Fibroblast of skin of left quadriceps (primary cell): ENCODE measurements at places on chromosomes 2 and 18.

- no peak for DNase-seq
Observed at GRCh38 chr2:28334527-28334894, 58.1 kb upstream of the FOSL2 start.

- no peak for DNase-seq
Observed at GRCh38 chr2:138744713-138745112, 35.5 kb downstream of the NXPH2 start.

GRCh38 chr2:215680605-215681598 is 245.0 kb upstream of the FN1 start:
- peak; percentile 82 for DNase-seq

GRCh38 chr2:114421781-114422180 is 20.7 kb upstream of the DPP10 start:
- DNase-seq = no peak

- no peak for DNase-seq
Observed at GRCh38 chr2:171956135-171956825, 34.0 kb downstream of the HAT1 start.

DNA sequence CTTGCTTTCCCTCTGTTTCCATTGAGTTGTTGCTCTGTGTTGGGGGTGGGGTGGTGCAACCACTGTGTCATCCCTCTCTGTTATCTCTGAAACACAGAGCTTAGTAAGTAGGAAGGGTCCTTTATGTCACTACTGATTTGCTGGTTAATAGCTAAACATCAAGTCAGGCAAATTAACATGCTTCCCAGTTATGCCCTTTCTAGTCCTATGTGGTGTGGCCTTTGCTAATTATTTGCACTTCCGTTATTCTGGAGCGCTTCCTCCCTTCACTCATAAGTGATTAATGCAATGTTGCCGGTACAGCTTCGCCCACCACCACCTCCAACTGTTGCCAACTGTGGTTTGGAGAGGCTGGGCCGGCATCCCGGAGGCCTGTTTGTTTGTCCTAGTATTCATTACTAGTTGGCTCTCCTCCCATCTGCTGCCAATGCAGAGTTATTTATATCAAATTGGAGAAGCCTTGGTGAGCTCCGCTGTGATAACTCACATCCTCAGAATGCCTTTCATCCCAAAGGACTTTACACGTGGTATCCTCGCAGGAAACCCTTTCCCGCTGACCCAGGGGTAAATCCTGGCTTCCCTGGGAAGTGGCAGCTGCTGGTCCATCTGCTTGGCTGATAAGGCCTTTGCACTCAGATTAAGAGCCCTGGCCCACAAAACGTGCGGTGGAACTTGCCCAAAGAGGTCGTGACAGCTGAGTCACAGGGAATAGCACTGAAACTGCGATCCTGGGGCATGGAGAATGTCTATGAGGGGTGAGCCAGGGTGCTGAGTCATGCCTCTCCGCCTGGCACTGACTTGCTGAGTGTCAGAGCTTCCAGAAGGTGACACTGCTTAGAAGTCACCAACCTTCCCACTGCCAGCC is 72.0 kb upstream of the ZCCHC2 start:
- peak; percentile 14 for DNase-seq

DNA sequence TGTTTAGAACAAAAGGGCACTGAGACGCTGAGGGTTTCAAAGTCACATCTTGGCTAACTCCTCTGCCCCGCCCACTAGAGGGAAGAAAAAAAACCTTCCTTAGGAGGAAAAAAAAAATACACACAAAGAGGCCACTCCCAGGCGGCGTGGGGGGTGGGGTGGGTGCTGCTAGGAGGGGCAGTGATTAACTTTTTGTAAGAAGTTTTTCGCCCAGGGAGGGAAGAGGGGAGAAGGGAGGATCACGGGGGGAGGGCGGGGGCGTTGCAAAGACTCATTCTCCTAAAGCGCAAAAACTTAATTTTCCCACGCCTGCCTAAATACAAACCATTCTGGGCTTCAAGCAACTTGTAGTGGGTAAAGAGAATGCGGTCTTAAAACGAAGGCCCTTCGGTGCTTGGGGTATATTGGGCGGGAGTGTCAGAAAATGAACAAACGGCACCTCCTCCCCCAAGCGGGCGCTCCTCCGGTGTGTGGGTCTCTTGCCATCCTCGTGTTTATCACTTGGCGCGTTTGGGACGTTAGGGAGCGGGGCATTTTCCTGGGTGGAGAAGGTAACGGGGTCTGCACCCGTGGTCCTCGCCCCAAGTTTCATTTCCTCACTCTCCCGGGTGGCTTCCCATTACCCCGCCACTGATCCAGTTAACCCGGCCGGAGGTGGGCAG is 1.7 kb downstream of the CXCR4 start:
- DNase-seq = no peak

DNA sequence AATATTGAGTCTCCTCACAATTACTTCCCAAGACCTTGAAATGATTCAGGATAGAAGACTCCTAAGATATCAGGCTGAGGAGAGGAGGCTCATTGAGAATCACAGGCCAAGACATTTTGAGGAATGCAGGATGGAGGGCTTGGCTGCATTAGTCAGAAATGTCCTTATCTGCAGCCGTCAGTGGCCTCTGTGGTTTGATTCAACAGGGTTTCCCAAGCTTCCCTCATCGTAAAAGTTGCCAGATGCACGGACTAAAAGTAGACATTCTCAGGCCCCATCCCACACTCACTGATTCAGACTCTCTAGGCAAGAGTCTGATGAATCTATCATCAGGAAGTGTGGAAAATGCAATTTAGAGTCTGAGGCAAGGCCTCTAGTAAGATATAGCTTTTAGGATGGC is 34.0 kb upstream of the TMEM178A start:
- DNase-seq = peak; percentile 91

- no peak for DNase-seq
Observed at GRCh38 chr2:44652701-44653100, 288.8 kb upstream of the SIX3 start.

- no peak for DNase-seq
Observed at GRCh38 chr18:5627776-5628511, 84.1 kb upstream of the EPB41L3 start.

DNA sequence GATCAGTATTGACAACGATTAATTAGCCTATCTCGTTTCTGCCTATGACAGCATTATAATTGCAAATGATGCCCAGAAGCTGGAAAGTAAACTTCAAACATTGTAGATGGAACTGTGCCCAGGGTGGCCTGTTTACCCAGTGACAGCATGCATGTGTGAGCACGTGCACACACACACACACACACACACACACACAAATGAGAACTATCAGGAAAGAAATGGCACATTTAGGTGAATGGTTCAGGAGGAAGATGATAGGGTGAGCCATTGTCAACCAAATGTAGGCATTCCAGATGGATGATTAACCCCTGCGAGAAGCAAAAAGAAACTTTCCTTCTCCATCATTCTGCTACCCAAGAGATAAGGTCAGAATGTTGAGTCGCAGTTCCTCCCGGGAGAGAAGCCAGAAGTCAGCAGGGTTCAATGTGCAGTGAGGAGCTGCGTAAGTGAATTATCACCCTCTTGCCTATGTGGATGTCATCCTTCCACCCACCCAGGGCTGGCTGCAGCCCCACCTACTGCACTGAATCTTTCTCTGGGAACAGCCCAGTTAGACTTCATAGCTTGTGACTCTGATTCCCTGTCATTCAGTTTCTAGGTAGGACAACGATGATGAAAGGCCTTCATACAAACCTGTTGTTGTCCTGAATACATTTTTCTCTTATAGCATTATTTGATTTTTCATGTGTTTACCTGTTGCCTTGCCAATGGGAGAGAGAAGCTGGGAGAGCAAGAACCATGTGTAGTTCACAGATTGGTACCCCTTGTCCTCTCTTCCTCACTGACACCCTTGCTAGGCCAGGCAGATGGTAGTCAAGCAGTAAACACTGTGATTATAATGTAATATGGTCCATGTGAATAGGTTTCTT is 3.5 kb upstream of the APOB start:
- no peak for DNase-seq

- DNase-seq = no peak
Observed at GRCh38 chr18:48868468-48869466, 82.0 kb downstream of the SMAD7 start.

- no peak for DNase-seq
Observed at GRCh38 chr2:38615237-38615636, 12.5 kb upstream of the HNRNPLL start.

DNA sequence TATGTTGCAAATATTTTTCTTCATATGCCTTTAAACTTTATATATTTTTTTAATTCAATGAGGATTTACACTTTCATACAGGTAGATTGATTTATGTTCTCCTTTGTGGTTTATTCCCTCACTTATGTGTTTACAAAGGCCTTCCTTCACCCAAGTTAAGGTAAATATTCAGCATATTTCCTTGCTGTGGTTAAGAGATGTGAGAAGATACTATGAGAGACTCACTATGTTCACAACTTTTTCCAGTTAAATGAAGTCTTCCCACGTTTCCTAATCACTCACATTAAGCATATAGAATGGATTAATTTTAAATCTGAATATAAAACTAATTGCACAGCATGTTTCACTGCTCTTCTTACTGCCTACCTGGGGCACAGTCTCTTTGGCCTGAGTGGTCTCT is 597 bp downstream of the PECR start:
- DNase-seq = no peak

DNA sequence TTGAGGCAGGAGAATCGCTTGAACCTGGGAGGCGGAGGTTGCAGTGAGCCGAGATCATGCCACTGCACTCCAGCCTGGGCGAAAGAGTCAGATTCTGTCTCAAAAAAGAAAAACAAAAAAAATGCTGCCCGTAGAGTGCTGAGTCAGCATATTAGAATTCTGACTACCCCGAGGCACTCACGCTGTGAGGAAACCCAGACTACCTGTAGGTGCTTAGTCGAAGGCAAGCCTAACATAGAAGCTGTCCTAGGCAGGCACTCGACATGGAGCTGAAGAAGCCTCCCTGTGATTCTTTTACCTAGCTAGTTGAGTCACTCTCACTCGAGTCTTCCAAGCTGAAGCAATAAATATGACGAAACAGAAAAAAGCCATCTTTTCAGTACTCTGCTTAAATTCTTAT is 1323.2 kb upstream of the DDX18 start:
- DNase-seq = no peak

GRCh38 chr2:119366161-119366648 is 429 bp downstream of the C2orf76 start:
- DNase-seq = no peak

- no peak for DNase-seq
Observed at GRCh38 chr2:134218414-134218813, 35.5 kb upstream of the MGAT5 start.

DNA sequence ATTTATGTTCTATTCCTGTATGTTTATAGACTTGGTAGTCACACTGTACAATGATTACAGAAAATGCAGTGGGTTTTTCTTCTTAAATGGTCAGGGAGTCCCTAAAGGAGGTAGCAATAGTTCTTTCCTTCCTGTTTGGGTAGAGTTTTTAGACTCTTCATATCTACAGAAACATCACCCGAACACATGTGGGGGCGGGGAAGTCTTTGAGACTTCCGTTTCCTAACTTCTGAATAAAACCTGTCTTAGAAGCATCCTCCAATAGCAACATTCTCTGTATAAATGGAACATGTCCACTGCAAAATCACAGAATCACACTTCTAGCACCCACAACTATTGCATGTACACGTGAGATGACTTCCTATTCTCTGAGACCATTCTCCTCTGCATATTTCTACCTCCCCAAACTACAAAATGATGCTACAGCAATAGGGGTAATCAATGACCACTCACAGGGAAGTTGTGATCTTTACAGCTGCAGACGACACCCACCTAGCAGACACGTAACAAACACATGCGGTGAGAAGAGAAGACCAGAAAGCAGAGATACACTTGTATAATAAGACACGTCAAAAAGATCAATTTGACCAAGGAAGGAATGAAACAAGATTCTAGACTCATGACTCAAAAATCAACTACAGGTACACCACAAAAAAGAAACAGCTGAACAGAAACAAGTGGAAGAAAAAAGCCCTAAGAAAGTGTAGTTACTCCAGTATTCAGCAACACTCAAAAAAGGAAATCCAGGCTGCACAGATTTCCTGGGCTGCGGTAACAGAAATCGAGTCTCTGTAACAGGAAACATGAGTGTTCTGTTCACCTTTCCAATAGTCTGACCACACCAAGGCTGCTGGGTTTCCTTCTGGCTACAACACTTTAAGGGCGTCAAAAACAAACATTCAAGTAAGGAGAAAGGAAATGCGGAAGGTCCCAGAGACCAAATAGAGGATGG is 120.4 kb downstream of the ZNF516 start:
- no peak for DNase-seq

DNA sequence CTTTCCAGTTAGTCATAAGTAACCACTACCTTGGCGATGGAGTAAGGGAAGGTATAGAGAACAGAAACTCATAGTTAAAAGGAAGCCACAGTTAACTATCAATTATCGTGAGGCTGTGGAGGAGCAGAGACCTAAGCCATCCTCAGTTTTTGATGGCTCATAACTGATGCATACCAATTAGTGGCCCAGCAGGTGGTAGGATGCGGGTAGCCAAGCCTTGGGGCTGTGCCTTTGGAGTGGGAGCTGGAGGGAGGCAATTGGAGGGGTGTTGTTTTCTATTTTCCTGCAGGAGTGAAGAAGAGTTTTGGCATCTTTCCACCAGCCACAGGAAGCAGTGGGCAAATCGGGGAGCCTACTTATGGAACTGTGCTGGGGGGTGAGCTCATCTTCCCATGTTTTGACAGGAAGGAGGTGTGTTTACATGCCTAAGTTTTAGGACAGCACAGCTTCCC is 194.8 kb downstream of the TPGS2 start:
- DNase-seq = no peak

- DNase-seq = no peak
Observed at GRCh38 chr18:28108814-28109213, 68.1 kb downstream of the CDH2 start.

- DNase-seq = no peak
Observed at GRCh38 chr2:205323929-205324328, 358.4 kb upstream of the NRP2 start.

DNA sequence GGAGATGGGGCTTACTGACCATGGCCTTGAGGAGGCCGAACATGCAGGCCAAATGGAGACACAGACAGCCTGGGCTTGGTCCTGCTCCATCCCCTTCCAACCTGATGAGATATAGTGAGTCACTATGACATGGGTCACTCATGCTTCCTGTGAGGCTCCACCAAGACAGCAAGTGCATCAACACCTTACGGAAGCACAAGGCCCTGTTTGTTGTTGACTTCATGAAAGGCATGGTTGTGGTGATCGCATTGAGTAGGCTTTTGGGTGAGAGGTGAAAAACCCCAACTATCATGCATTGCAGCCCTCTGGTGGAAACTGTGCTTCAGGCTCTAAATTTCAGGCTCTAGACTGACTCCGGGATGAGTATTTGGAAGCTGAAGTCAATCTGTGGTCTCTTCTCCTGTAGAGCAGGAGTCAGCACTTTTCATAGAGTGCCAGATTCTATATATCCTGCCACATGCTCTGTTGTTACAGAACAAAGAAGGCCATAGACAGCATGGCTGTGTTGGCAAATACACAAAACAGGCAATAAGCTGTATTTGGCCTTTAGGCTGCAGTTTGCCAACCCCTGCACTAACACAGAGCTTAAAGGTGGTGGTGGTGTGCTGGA is 10.1 kb downstream of the IL37 start:
- DNase-seq = no peak

GRCh38 chr2:112243233-112243632 is 11.6 kb downstream of the ZC3H8 start:
- DNase-seq = no peak

- DNase-seq = no peak
Observed at GRCh38 chr2:164084066-164084465, 348.3 kb upstream of the FIGN start.
